ENCODE measurements at places on chromosomes 6 and 20.

DNA sequence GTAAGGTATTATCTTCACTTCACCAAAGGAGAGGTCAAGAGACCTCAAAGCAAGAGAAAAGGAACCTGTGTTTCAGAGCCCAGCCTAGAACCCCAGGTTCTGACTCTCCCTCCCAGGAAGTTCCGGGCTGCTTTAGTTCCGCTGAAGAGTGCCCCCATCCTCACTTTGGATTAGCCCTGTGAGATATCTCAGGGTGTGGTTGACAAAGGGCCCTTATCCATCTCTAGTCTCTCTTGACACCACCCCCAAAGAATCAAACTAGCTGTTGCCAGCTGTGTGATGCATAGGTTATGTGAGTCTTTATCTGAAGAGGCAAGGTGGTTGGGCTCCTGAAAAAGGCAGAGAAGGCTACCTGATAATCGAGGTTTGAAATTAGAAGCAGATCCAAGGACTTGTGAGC lies 20.6 kb downstream of the BRPF3 start:
- DNase-seq, result no peak

DNA sequence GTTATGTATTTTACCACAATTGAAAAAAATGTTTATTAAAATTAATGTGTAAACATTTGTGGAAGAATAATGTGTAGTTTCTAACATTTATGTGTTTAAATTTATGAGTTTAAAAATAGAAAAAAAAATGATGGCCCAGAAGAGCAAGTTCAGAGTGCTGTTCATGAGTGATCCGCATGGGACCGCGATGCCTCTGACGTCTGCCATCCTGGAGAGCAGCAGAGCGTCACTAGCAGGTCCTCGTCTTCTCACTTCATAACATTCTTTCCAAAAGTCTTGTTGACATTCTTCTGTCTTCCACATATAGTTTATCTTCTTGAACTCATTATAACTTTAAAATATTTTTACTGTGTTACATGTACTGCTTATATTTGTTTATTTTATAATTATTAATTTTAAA lies 15.5 kb downstream of the BTNL2 start:
- no peak for DNase-seq

- DNase-seq, result no peak
These were observed 3.9 kb downstream of the SPEF1 start for GRCh38 chr20:3777381-3777715.

GRCh38 chr6:113488061-113488460 lies 369.1 kb upstream of the MARCKS start:
- no peak for DNase-seq

- no peak for DNase-seq
These were observed 333.5 kb downstream of the QKI start for GRCh38 chr6:163748036-163748435.

DNA sequence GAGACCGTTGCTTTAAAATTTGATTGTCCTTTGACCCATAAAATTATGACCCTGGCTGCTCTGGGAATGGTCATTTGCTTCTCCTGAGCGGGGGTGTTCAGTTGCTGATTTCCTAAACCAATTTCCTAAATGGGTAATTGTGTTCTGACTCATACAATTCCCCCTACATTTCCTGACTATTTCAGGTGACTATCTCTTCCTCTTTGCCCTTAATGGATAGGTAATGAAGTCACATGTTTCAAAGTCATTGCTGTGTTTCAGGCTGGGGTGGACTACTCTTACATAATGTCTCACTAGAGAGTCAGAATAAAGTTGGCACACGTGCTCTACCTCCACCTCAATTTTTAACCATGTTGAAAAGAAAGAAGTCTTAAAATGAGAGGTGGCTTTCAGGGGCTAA lies 109.8 kb downstream of the DOK5 start:
- no peak for DNase-seq
